Type B pancreatic cell (in vitro differentiated cells): ENCODE measurements at places on chromosomes 6 and 20. TPM values are rescaled to one million over a fixed set of nuclear protein-coding genes. Genes with fewer than 3 reads are reported as not detected.

DNA sequence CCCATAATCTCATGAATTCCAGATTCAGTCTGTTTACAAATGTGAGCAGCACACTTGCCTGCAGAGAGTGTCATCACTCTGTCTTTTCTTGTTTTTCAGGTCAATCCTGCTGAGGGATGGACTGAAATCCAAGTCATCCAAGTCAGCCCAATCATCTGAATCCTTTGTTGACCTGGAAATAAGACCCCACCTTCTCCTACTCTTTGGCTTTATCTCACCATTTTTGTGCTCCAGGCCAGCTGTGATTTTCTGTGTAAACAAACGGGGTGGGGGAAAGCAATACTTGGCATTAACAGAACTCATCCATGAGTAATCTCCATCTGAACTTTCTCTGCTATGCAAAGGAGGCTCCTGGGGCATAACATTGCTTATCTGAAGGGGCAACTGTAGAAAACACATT, 16.9 kb upstream of the GSTA4 start:
- no peaks in the 10 kb centered on the region for H3K27me3 ChIP-seq
- H3K36me3 ChIP-seq, result peaks cover 58% of the 10 kb centered on the region
- DNase-seq, result no peak
- peak overlapping the region; percentile 72 for H3K4me3 ChIP-seq
- no peaks in the 10 kb centered on the region for H3K4me1 ChIP-seq

GSTA3 gene
- total RNA-seq, result not detected in 2 replicates

- H3K4me1 ChIP-seq, result no peaks in the 10 kb centered on the region
- peaks cover 3% of the 10 kb centered on the region for H3K36me3 ChIP-seq
- no peaks in the 10 kb centered on the region for H3K27me3 ChIP-seq
Measured at GRCh38 chr20:8196096-8196495, 64.0 kb downstream of the PLCB1 start.

NKAIN4 gene
- 6.5 and 10.2 TPM in 2 replicates for total RNA-seq

DPPA5 gene
- not detected in 2 replicates for total RNA-seq

DNA sequence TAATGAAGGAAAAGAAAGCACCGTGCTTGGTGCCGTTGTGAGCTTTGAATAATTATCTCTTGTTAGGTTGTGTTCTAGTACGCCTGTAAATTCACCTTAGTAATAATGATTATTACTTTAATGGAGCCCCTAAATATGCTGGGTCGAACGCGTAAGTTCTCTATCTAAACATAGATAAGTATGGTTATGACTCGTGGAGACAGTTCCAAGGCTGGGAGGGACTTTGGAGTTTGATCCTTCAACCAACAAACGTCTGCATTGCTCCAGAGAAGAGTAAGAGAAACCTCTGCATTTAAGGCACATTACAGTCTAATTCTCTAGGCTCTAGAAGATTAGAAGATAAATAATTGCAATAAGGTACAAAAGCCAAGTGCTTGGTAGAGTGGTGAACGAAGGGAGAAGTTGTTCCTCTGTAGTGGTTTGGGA, 514 bp downstream of the ACOT13 start:
- DNase-seq, result no peak
- peak overlapping the region; percentile 97 for H3K27ac ChIP-seq
- H3K4me1 ChIP-seq, result peaks cover 22% of the 10 kb centered on the region
- peak overlapping the region; percentile 97 for H3K4me3 ChIP-seq
- H3K27me3 ChIP-seq, result no peaks in the 10 kb centered on the region

DNA sequence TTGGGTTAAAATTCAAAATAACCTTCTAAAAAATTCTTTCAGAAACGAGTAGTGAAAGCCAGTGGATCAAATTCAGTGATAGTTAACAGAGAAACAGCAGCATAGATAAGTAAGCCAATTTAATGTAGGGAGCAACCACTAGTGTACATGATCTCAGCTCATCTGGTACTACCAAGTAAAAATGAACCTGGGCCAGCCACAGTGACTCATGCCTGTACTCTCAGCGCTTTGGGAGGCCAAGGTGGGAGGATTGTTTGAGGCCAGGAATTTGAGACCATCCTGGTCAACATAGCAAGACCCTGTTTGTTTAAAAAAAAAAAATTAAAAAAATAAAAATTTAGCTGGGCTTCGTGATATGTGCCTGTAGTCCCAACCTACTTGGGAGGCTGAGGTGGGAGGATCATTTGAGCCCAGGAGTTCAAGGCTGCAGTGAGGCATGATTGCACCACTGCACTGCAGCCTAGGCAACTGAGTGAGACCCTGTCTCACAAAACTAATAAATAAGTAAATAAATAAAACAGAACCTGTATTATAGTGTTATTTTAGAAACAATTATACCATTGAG, 32.4 kb downstream of the CBFA2T2 start:
- no peak overlapping the region for H3K4me3 ChIP-seq
- no peaks in the 10 kb centered on the region for H3K27me3 ChIP-seq
- no peak for DNase-seq
- peaks cover 30% of the 10 kb centered on the region for H3K36me3 ChIP-seq

GRCh38 chr6:1362643-1363042, 26.7 kb upstream of the FOXF2 start:
- H3K4me3 ChIP-seq, result no peak overlapping the region
- DNase-seq, result no peak
- H3K27ac ChIP-seq, result no peak overlapping the region
- H3K4me1 ChIP-seq, result no peaks in the 10 kb centered on the region

BPIFB2 gene
- total RNA-seq, result 0.22 TPM in 1 of 2 replicates, not detected in the other

PHF3 gene
- 46.7 and 50.6 TPM in 2 replicates for total RNA-seq

GRCh38 chr20:38934530-38934929, 8.3 kb downstream of the FAM83D start:
- DNase-seq, result no peak
- peaks cover 7% of the 10 kb centered on the region for H3K36me3 ChIP-seq
- peaks cover 18% of the 10 kb centered on the region for H3K4me1 ChIP-seq
- no peak overlapping the region for H3K4me3 ChIP-seq
- H3K27ac ChIP-seq, result no peak overlapping the region

DNA sequence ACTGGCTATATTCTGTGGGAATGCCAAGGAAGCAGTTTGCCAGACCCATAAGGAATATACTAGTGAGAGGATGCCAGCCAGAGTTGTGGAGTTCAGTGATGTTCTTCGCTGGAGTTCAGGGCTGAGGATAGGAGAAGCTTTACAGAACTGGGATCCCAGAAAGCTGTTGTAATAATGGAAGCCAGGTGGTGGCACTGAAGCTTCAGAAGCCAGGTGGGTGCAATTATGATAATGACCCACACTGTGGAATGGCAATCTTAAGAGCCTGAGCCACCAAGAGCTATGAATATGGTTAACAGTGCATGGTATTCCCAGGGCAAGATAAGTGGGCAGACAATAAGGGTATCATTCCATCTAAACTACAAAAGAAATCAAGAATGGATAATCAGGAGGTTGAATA, 25.1 kb upstream of the ENPP1 start:
- DNase-seq, result no peak
- H3K27ac ChIP-seq, result no peak overlapping the region
- no peak overlapping the region for H3K4me3 ChIP-seq
- H3K4me1 ChIP-seq, result peaks cover 8% of the 10 kb centered on the region
- no peaks in the 10 kb centered on the region for H3K36me3 ChIP-seq

SLC17A2 gene
- total RNA-seq, result 0.21 TPM in 1 of 2 replicates, not detected in the other

DNA sequence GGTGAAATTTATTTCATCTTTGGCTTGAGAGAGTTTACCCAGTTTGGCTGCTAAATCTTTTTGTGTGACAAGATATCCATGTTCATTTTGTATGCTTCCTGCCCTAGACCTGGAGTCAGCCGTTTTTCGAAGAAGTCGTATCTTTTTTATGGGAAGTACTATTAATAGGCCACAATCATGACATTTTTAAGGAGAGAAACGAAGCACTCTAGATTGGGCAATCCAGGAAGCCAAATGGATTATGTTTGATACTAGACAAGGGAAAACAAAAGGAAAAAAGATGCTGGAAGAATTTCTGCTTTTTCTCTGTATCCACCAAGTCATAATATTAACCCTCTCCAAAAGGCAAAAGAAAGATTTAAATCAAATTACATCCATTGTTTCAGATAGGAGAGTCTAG, 214.6 kb downstream of the HDGFL1 start:
- no peak for DNase-seq
- H3K27ac ChIP-seq, result no peak overlapping the region
- no peak overlapping the region for H3K4me3 ChIP-seq
- peaks cover 12% of the 10 kb centered on the region for H3K4me1 ChIP-seq
- H3K27me3 ChIP-seq, result no peaks in the 10 kb centered on the region

DNMT3B gene
- 18.2 and 19.7 TPM in 2 replicates for total RNA-seq

DNA sequence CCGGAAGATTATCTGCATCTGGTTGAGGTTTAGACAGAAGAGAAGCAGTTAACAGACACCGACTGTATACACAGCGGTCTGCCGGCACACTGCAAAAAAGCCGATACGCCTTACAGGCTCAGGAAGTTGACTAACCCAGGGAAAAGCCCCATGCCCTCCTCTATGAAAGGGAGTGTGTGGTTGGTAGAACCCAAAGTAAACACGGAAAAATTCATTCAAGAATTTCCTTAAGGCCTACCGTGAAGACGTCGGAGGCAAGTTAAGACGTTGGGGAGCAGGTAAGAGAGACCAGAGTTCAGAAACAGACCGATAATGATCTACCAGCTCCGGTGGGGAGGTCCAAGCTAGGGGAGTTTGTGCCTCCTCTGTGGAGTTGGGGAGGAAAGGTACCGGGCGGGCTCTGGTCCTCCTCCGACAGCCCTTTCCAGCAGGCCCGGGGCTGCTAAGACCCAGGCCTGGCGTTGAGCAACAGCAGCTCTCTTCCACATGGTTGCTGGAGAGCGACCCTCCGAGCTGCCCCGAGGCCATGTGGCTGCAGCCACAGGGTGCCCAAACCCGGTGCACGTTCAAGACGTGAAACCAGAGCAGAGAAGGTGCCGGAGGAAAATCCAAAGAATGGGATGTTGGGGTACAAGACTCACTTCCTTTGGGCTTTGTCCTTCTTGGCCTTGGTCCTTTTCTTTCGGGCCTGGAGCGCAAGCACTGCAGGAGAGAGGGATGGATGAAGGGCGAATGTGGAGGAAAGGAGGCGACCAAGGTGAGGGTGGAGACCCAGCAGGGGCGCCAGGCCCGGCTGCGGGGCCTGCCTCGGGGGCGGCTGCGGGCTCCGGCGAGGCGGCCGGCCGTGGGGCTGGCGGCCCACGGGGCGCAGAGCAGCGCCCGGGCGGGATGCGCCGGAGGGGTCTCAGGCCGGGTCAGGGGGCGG, 809 bp downstream of the SRPK1 start:
- H3K4me3 ChIP-seq, result peak overlapping the region; percentile 100
- peaks cover 19% of the 10 kb centered on the region for H3K4me1 ChIP-seq
- peaks cover 3% of the 10 kb centered on the region for H3K36me3 ChIP-seq
- H3K27ac ChIP-seq, result peak overlapping the region; percentile 95
- DNase-seq, result no peak

SLC18B1 gene
- 17.6 and 19.3 TPM in 2 replicates for total RNA-seq
